HCT116 (cell line): ENCODE measurements at places on chromosomes 6 and 20.
A peak's percentile ranks its signal among the peaks of the same experiment; 100 is the strongest.

DNA sequence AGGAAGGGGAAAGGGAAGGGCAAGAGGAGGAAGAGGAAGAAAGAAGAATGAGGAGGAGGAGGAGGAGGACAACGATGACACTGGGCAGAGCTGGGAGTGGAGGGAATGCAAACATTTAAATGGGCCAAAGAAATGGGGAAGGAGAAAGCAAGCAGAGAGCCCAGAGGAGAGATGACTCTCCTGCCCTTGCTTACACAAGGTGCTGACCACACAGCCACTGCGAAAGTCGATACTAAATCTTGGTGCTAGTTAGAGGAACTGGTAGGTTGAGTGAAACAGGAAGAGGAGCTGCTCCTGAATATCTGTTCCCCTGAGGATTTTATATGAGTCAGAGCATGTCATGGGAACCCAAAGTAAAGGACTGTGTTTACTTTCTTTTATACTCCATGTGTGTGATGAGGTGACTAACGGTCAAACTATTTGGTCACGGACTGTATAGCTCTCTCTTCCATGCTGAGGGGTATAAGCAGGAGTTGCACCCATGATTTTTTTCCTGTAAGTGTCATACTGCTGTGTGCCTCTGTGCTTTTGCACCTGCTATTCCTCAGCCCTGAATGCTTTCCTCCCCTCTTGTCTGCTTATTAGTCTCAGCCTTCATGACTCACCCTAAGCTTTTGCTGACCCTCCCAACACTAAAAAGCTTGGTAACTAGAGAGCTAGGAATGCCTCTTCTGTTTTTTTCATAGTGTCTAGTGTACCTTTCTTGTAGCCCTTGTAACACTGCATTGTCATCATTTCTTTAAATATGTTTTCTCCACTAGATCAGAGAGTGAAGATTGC is 9.5 kb upstream of the PAQR8 start:
- peak; percentile 82 for DNase-seq

DNA sequence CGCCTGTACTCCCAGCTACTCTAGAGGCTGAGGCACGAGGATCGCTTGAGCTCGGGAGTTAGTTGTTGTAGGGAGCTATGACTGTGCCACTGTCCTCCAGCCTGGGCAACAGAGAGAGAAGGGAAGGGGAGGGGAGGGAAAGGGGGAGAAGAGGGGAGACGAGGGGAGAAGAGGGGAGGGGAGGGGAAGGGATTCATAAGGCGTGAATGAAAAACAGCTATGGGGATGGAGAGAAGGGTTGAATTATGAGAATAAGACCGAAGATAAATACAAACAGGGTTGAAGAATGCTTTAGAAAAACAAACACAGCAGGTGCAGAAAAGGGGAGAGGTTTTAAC is 106.0 kb downstream of the TRIM27 start:
- DNase-seq: no peak

GRCh38 chr6:46220352-46221221 is 49.8 kb upstream of the ENPP5 start:
- no peak for DNase-seq

GRCh38 chr6:164276211-164276610 is 861.7 kb downstream of the QKI start:
- DNase-seq: no peak

DNA sequence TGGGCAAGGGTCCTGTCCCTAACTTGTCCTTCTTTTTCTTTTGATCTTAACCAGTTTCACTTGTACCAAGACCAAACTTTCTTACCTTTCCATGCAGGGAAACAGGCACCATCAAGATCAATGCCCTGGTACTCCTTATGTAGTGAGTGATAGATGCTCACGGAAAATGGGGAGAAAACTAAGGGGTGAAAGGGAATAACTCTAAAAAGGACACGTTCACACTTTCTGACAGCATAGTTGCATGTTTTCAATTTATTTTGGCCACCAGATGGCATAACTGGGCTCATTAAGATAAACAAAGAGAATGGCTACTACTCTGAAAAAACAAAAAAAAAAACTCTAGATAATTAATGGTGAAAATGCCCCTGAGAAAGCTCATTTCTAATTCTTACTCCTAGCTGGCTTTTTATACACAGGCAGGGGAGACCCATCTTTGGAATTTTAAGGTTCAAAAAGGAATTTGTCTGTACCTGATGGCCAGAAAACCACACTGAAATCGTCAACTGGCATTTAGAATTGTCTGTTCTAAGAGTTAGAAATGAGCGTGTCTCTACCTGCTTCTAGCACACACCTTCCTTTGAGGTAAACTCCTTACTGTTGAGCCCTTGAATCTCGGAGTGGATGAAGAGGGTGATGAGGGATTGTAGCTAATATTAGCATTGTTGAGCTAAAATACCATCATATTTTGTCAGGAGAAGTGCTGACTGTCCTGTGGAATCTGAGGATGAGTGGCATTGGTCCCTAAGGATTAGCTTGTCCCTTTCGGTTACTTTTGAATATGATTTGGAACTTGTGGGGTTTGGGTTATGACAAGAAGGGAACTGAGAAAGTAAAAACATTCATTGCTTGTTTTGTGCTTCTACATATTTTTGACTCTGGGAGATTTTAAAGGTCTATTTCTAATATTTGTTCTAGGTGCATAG is 62.2 kb upstream of the DDR1 start:
- no peak for DNase-seq

DNA sequence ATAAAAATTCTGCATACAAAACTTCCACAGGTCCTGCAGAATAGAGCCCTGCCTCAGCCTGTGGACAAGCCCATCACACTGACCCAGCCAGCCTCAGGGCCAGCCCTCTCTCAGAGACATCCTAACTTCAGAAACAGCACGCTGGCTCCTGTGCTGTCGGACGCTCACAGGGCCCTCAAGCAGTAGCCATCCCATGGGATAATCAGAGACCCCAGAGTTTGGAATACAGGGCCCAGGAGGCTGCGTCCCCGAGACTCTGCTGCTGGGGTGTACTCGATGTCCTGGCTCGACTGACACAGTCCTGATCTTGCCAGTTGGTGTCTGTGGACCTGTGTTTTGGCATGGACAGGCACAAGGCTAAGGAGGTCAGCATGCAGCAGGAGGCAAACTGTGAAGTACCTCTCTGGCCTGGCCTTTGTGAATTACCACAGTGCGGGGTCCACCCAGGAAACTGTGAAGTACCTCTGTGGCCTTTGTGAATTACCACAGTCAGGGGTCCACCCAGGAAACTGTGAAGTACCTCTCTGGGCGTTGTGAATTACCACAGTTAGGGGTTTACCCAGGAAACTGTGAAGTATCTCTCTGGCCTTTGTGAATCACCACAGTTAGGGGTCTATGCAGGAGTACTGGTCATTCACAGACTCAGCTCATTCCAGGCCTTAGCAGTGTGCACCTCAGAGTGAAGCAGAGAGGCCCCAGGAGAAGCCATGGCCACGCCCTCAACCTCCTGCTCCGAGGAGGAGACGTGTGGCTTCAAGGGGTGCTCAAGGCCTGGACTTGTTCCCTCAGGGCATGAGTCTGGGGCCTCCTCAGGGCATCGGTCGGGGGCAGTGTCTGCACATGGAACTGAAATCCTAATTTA is 212.4 kb downstream of the SYNDIG1 start:
- DNase-seq: no peak

DNA sequence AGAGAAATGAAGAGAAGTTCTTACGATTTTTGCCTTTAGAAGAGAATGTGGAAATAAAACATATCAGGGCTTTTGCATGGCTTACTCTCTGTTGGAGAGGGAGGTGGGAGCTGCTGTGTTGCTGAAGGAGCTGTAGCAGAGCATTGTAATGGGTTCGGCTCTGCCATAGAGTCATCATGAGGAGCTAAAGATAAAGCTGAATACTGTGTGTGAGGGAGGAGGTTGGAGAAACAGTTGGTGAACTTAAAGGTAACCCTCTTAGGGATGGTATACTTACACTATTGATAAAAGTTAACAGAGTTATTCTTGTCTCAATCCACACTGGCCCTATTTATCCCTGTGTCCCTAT is 34.8 kb downstream of the CTNNBL1 start:
- DNase-seq: no peak

DNA sequence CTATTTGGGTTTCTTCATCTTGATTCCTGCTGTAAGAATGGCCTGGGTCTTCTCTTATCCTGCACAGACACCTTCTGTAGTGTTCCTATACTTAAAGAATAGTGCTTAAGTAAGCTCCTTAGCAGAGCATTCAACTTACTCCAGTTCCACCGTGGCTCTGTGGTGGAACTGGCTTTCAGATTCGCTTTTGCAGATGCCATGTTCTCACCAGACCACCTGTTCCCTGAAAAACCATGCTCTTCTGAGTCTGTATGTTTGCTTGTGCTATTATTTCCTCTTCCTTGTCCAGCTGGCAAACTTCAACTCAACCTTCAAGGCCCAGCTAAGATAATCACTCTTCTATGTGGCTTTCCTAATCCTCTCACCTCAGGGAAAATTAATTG is 4.9 kb downstream of the ELMO2 start:
- no peak for DNase-seq

- DNase-seq: no peak
These were observed 98.3 kb downstream of the ELOVL5 start for GRCh38 chr6:53250176-53251032.

DNA sequence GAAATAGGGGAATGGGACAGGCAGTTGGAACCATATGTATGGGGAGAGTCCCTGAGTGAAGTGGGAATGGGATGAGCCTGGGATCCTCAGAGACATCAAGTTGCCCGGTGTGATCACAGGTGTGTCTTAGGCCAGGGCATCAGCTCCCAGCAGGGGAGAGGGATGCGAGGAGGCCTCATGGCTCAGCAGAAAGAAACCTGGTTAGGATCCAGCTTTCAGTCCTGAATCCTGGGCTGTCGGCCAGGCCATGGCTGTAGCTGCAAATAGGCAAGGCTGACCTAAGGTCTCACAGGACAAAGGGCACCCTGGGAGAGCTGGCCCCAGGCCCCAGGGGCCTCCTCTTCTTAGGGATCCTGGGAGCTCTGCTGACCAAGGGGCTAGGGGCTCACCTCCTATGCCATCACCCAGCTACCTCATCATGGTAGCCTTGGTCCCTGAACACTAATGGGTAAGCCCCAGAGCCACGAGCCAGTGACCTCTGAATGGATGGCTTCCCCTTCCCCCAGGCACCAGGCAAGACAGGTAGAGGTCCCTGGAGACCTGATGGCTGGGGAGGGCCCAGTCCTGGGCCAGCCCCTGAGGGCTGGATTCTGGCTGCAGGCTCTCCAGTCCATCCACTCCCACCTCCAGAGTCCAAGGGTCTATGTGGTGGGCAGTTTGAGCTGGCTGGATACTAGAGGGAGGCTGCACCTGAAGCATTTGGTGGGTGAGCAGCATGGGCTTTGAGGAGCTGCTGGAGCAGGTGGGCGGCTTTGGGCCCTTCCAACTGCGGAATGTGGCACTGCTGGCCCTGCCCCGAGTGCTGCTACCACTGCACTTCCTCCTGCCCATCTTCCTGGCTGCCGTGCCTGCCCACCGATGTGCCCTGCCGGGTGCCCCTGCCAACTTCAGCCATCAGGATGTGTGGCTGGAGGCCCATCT is at the start of gene SLC22A7:
Gene SLC22A7, plus strand, starts transcription at position 617 of the 921 bp plus-strand sequence. Its CDS starts 99 bp downstream, at position 716.
- no peak for DNase-seq

- DNase-seq: no peak
These were observed 22.3 kb upstream of the RPP40 start for GRCh38 chr6:5025911-5026819.
